ENCODE measurements at places on chromosomes 3 and 15.

DNA sequence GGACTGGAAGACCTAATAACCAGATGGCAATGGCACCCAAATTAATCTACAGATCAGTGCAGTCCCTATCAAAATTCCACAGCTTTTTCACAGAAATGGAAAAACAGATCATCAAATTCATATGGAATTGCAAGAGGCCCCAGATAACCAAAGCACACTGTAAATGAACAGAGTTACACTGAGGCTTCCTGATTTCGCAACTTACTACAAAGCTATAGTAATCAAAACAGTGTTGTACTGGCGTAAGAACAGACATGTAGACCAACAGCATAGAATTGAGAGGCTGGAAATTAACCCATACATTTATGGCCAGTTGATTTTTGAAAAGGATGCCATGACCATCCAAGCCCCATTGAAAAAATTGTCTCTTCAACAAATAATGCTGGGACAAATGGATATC is 16.2 kb downstream of the XPC start:
- no peak for DNase-seq

- DNase-seq: no peak
These were observed 507.6 kb upstream of the ADAMTS9 start for GRCh38 chr3:65195211-65196006.

- no peak for DNase-seq
These were observed 18.4 kb upstream of the KCNMB2 start for GRCh38 chr3:178517665-178518334.

- no peak for DNase-seq
These were observed 661.2 kb downstream of the SQOR start for GRCh38 chr15:46296002-46296401.

GRCh38 chr3:194949592-194949991 is 263.9 kb downstream of the FAM43A start:
- no peak for DNase-seq

- no peak for DNase-seq
These were observed 192.9 kb downstream of the RYR3 start for GRCh38 chr15:33503681-33504080.

- no peak for DNase-seq
These were observed 216.6 kb upstream of the RASGRP1 start for GRCh38 chr15:38781196-38781595.

DNA sequence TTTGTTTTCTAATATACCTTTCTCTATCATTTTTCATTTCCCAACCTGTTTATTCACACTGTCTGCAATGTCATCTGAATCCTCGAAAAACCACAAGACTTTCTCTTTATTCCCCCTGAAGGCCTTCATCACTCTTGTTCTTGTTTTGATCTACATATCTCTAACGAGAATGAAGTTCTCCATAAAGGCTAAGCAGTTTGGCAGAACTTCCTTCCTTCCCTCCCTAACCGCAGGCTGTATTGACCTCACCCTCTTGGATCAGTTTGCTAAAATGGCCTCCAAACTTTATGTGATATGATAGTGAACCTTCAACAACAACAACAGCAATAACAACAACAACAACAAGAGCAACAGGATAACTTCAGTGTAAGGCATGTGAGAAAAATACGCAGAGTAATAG is 392.8 kb downstream of the TIGIT start:
- no peak for DNase-seq

- no peak for DNase-seq
These were observed 129.4 kb downstream of the DNAJB8 start for GRCh38 chr3:128337305-128337704.

DNA sequence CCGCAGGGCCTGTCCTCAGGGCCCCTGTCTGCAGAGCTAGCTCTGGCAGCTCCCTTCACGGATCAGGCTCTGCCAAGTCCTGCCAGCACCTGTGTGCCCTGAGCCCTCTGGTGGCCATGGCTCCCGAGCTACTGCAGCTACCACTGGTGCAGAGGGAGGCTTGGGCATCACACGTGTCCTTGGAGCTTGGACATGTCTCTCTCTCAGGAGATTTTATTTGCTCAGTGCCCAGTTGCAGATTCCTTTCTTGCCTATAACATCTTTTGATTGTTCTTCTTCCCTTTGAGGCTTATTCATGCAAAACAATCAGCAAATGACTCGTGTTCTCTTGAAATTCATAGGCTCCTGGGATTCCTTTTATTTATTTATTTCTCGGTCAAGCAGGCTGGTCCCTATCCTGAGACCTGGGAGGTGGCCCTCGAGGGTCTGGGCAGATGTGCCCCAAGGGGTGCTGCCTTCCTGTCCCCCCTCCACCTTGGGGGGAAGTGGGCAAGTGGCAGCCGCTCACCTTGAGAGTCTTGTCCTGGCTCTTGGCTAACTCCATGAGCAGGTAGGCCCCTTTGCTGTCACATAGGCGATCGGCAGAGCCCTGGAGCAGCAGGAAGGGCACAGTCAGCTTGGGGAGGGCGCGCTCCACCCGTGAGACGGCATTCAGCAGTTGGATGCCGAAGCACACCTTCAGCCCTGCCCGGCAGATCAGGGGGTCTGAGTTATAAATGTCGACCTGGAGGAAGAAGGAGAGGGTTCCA is 21.9 kb downstream of the ABTB1 start:
- no peak for DNase-seq

DNA sequence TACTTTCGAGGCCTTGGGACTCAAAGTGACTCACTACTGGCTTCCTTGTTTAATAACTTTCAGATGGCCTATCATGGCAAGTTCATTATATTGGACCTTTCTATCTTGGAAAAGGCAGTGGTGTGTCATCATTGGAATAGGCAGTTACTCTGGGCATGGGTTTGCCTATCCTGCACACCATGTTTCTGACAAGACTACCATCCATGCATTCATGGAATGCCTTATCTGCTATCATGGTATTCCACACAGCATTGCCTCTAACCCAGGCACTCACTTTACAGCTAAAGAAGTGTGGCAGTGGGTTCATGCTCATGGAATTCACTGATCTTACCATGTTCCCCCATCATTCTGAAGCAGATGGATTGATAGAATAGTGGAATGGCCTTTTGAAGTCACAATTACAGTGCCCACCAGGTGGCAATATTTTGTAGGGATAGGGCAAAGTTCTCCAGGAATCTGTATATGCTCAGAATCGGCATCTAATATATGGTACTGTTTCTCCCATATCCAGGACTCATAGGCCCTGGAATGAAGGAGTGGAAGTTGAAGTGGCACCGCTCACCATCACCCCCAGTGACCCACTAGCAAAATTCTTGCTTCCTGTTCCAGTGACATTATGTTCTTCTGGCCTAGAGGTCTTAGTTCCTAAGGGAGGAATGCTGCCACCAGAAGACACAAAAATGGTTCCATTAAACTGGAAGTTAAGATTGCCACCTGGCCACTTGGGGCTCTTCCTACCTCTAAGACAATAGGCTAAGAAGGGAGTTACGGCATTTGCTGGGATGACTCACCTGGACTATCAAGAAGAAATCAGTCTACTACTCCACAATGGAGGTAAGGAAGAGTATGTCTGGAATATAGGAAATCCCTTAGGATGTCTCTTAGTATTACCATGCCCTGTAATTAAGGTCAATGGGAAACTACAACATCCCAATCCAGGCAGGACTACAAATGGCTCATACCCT is 1161.4 kb downstream of the SI start:
- DNase-seq: no peak

- no peak for DNase-seq
These were observed 22.7 kb downstream of the MGLL start for GRCh38 chr3:127799476-127800222.

GRCh38 chr3:35658686-35659085 is 19.4 kb downstream of the ARPP21 start:
- DNase-seq: no peak

DNA sequence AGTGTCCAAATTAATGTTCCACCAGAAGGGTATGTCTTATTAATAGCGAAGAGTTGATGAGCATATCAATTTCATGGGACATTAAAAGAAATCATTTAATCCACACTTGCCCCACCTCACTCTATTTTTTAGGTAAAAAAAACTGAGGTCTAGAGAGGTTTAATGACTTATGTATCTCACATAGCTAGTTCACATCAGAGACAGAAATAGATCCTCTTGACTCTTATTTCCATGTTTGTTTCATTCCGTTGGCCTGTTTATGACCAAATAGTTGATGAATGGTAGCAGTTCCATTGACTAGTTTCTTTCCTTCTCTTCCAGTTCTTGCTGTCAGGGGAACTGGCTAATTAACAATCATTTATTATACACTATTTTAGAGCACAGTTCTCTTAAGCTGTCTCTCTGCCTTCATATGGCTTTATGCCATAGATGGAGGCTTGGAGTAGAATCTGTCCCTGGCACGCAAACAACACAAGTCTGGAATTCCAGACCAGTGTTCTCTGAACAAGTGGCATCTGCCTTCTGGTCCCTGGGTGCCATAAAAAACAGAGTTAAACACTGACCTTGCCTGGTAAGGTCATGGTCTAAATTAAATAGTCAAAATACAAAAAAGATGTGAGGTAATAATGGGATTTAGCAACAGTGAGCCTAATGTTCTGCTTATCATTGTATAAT is 220.0 kb upstream of the CGNL1 start:
- DNase-seq: no peak

Data from islet precursor cell (in vitro differentiated cells).